ENCODE measurements at places on chromosomes 5 and 9.

- no peak overlapping the region for H3K4me3 ChIP-seq
- no peaks in the 10 kb centered on the region for H3K36me3 ChIP-seq
- DNase-seq, result no peak
- H3K27me3 ChIP-seq, result no peaks in the 10 kb centered on the region
Observed at GRCh38 chr9:71571186-71571585, 197.1 kb downstream of the CEMIP2 start.

DNA sequence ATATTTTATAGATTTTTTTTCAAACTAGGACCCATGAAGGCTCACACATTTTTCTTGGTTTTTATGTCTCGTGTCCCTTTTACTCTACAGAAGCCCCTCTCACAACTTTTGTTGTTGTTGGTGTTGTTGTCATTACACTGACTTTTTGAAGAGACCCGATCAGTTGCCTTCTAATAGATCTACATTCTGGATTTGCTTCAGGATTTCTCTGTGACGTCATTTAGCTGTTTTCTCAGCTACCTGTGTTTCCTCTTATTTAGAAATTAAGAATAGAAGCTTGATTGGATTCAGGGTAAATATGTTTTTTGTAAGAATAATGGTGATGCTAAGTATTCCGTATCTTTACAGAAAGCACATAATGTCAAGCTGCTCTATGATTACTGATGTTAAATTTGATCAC lies 213.3 kb upstream of the ZNF462 start:
- H3K27ac ChIP-seq, result no peak overlapping the region
- H3K36me3 ChIP-seq, result no peaks in the 10 kb centered on the region
- H3K27me3 ChIP-seq, result no peaks in the 10 kb centered on the region
- H3K4me3 ChIP-seq, result no peak overlapping the region

DNA sequence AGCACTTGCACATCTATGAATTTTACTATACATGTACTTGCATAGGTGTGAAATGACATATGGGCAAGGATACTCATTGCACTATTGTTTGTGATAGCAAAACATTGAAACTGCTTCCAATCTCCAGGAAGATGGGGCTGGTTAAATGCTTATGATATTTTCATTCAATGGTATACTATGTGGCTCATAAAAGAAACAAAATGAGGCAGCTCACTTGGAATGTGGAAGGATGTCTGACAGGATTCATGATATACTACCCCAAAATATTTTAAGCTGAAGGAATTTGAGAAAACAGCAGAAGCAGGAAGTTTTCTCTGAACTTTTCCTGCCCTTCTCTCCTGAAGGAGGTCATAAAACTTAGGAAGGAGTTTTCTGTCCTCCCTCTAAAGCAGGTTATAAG lies 99.6 kb upstream of the CAST start:
- no peak overlapping the region for H3K27ac ChIP-seq
- H3K36me3 ChIP-seq, result no peaks in the 10 kb centered on the region
- no peak for DNase-seq
- no peaks in the 10 kb centered on the region for H3K27me3 ChIP-seq
- H3K4me3 ChIP-seq, result no peak overlapping the region
- H3K4me1 ChIP-seq, result no peaks in the 10 kb centered on the region

DNA sequence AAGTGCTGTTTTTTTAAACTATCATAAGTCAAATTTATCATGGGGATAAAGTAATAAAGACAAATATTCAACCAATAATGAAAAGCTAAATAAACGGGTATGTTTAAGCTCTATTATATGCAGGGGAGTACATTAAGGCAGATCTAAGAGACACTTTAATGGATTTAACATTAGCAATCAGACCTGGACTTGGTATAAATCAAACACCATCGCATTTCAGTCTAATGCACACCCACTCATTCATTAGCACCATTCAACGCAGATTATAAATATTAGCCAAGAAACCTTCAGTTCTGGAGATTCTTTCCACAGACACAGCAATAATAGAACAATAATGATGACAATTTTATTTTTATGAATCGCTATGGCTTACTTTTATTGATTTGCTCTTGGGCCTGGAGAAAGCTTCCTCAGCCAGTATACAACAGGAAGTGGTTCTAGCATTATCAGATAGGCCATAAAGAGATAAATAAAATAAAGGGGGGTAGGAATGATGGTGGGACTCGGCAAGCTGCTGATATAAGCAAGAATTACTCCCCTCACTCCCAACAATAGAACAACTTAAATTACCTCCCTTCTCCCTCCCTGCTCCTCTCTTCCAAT lies 172.2 kb downstream of the PSAT1 start:
- no peak overlapping the region for H3K4me3 ChIP-seq
- H3K27ac ChIP-seq, result no peak overlapping the region
- no peaks in the 10 kb centered on the region for H3K27me3 ChIP-seq
- no peaks in the 10 kb centered on the region for H3K36me3 ChIP-seq

DNA sequence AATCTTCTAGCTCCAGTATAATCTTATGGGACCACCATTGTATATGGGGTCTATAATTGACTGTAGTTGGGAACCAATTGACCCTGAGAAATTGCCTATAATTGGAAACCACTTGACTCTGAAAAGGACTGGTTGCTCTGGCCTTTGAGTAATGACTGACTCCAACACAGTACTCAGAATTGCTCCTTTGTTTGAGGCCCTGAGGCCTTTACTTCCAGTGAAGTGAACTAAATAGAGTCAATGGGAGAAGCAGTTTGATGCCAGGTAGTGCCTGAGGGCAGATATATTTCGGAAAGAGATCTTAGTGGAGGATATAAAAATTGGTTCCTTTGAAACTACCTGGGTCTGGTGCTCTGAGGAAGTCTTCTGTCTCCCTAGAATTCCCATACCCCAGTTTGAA lies 16.0 kb upstream of the TMEM171 start:
- H3K36me3 ChIP-seq, result no peaks in the 10 kb centered on the region
- H3K4me1 ChIP-seq, result no peaks in the 10 kb centered on the region
- no peak overlapping the region for H3K27ac ChIP-seq
- H3K27me3 ChIP-seq, result no peaks in the 10 kb centered on the region
- no peak for DNase-seq
- no peak overlapping the region for H3K4me3 ChIP-seq

GRCh38 chr5:109163336-109163735 lies 246.4 kb downstream of the PJA2 start:
- no peaks in the 10 kb centered on the region for H3K4me1 ChIP-seq
- no peak overlapping the region for H3K4me3 ChIP-seq
- H3K36me3 ChIP-seq, result no peaks in the 10 kb centered on the region
- no peak for DNase-seq
- no peaks in the 10 kb centered on the region for H3K27me3 ChIP-seq

GRCh38 chr9:127575875-127576778 lies 36.0 kb upstream of the STXBP1 start:
- H3K4me3 ChIP-seq, result no peak overlapping the region
- no peak for DNase-seq
- no peak overlapping the region for H3K27ac ChIP-seq
- H3K36me3 ChIP-seq, result no peaks in the 10 kb centered on the region
